ENCODE measurements at places on chromosomes 1 and 21.

GRCh38 chr1:222370913-222371675 is 176.8 kb downstream of the HHIPL2 start:
- DNase-seq: no peak

- DNase-seq: peak; percentile 61
These were observed 2.4 kb upstream of the MMP23B start for GRCh38 chr1:1629430-1630190.

DNA sequence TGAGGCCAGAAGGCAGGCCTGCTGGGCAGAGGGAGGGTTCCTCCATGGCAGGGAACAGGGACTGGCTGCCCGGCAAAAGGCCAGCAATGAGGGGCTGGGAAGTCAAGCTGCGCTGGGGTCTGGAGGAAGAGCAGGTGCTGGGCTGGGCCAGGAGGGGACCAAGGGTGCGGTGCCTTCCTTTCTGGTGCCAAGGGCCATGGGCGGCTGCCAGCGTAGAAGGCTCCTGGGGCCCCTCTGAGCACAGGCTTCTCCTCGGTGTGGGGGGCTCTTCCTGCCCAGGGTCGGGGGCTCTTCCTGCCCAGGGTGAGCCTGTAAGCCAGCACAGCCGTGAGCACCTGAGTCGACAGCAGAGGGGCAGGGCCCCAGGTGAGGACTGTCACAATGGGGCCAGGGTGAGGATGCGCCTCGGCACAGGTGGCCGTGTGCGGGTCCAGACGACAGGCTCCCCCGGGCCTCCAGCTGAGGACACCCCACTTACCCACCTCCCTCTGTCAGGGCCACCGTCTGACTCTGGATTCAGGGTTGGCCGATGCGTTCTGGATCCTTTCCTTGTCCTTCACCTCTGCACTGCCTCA is 10.7 kb upstream of the DNMT3L start:
- no peak for DNase-seq

DNA sequence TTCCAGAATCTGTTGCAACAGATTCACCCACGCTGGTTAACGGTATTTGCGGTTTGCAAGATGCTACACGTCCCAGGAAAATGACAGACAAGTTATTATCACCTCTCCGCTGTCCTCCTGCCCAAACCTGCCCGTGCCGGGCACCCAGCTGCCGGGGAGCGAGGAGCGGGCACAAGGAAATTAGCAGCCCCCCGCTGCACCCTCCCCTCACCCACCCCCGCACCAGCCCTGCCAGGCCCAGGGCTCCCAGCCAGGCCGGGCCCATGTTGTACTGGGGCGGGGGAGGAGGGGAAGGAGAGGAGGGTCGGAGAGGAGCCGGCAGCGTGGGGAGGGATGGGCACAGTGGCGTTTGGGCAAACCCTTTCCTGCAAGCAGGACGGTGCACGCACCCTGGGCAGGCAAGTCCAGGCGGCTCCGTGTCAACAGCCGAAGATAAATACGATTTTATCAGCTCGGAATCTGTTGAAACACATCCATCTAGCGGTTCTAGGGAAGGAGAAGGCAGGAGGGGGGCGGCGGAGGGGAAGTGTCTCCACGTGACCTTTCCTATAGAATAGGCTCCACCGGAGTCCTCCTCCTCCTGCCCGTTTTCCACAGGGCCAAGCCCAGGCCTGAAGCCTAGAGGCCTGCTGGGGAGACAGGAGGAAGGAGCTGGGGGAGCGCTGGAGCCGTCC is 35.1 kb upstream of the CCDC27 start:
- DNase-seq: no peak

DNA sequence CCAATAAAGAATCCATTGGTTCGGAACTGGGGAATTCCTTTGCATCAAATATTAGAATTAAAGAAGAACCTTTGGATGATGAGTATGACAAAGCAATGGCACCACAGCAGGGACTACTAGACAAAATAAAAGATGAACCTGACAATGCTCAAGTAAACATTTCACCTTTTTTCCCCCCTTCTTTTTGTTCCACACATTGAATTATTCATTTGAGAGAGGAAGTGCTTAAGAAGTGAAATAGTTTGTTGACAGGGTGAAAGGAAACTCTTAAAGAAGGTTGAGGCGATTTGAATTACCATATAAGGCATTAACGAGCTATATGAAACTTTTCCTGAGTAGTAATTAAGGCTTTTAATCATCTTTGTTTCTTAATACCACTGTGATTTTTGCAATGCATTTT is 93.1 kb downstream of the ZMYM4 start:
- DNase-seq: no peak

- no peak for DNase-seq
These were observed 54.6 kb upstream of the DEPDC1 start for GRCh38 chr1:68551459-68551858.

- DNase-seq: no peak
These were observed 12.5 kb downstream of the RGS8 start for GRCh38 chr1:182671750-182672486.

DNA sequence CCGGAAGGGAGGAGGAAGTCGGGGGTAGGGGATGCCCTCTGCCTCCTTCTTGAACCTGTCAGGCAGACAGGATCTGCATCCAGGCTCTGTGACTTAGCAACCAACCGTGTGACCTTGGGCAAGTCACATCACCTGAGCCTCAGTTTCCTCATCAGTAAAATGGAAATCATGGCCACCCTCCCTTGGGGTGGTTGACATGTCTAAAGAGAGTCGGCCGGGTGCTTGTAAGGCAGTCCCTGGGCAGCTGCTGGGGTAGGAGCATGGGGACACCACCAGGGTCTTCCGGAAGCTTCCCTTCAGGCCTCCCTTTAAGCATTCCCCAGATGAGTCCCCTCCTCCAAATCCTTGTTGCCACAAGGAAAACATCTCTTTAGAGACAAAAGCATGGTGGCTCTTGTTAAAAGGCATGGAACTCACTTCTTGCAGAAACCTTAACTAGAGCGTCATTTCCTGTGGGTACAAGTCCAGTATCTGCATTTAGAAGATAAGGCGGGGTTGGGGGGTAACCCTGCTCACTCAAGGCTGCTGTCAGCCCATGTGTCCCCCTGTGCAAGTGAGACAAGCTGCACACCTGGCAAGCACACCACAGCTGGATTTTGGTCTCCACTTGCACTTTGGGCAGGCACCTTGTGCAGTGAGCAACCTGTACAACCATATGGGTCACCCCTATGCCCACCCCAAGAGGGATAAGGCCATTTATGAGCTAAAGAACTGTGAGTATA is 10.4 kb downstream of the CLCNKB start:
- DNase-seq: no peak

- DNase-seq: no peak
These were observed 45.0 kb upstream of the EPS8L3 start for GRCh38 chr1:109808703-109809102.

DNA sequence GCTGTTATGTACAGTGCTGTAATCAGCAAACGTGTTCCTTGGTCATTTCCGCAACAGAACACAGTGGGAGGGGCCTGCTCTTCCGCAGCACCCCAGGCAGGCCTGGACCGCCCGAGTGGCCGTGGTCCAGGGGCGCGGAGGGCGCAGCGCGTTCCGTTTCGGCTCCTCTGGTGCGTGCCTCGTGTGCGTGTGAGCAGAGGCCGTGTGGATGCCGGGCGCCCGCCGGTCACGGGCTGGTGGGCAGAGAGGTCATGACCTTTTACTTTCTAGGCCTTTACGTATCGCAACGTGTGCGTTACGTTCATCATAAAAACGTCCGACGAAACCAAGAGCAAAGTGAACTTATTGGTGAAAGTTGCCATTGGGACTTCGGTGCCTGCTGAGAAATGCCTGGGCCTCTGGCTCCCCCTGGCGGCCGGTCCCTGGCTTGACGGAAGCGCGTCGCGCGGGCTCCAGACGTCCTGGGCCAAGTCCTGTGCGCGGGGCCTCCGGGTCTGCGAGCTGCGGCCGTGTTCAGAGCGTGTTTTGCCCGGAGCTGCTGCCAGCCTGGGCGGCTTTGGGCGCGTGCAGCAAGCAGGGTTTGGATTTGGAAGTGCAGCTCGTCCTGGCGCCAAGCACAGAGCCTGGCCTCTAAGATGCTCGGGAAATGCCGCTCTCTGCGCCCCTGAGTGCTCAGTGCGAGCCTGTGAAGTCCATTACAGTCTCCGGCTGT is 34.4 kb downstream of the COL18A1 start:
- DNase-seq: peak; percentile 85

GRCh38 chr1:205171369-205171768 is 40.1 kb downstream of the DSTYK start:
- DNase-seq: no peak

DNA sequence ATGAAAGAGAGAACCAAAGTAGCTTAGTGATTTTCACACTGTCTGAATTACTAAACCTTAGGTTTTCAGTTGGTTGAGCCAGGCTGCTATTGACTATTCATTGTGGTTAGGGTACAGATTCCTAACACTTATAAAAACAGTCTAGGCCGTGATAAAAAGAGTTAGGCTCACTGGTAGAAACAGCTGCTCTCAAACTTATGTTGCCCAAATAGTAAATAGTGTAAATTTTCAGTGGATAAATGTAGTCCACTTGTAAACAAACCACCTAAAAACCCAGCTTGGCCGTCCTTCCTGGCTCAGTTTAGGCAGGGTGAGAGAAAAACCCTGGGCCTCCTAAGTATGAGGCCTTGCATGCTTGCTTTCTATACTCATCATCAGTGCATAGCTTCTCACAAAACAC is 34.9 kb downstream of the ARID1A start:
- no peak for DNase-seq

DNA sequence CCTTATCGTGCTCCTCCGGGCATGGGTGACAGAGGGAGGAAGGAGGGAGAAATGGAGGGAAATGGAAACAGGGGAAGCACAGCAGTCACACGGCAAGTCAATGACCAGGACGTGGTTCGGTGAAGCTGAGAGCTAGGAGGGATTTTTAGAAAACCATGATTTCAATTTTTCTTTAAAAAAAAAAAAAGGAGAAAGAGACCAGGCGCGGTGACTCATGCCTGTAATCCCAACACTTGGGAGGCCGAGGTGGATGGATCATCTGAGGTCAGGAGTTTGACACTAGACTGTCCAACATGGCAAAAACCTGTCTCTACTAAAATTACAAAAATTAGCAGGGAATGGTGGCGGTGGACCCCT is 776 bp upstream of the TNFRSF9 start:
- no peak for DNase-seq

DNA sequence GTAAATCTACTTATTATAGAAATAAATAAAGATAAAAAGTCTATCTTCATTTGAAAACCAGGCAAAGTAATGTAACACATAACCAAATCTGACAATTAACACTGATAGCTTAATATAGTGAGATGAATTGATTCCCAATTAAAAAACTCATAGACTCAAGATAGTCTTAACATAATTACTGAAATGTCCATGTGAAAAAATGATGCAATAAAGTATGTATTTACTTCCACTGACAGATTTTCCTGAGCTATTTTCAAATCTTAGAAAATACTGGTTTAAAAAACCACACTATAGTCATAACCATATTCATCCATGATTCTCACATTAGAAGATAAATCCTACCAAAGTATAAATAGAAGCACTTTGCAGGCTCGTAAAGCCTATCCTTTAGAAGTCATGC is 9.6 kb upstream of the DONSON start:
- DNase-seq: no peak

GRCh38 chr1:150577557-150578271 is 1.7 kb downstream of the MCL1 start:
- no peak for DNase-seq

DNA sequence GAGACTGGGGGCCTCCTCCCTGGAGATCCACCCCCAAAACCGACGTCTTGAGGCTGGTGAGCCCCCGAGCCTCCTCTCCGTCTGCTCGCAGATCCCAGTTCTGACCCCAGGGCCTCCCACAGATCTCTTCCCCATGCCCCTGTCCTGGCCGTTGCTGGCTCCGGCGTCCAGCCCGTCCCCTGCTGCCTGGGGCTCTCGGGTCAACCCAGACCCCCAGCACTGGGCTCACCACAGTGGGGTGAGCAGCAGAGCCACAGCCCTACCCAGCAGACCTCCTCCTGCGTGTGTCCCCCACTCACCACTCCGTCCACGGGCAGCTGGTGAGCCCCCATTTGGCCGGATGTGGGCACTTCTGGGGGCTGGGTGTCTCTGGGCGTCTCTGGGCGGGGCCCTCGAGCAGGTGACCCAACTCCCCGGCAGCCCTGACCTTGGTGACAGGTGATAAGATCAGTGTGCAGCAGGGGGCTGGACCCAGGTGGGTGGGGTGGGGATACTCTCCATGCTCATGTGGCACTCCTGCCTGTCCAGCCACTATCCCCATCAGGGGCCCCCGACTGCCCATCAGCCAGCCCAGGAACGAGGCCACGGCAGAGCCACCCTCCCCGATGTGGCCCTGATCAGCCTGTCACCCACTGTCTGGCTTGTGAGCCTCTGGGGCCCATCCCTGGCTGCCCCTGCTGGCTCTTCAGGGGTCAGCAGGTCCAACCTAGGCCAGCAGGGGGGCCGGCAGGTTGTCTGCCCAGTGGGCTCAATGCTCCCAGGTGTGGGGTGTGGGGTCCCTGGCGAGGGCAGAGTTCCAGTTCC is 709 bp downstream of the TNFRSF14 start:
- DNase-seq: peak; percentile 26

- no peak for DNase-seq
These were observed 1.5 kb upstream of the GJB3 start for GRCh38 chr1:34779526-34779925.

- DNase-seq: no peak
These were observed 18.8 kb downstream of the ELF3 start for GRCh38 chr1:202029171-202029665.

DNA sequence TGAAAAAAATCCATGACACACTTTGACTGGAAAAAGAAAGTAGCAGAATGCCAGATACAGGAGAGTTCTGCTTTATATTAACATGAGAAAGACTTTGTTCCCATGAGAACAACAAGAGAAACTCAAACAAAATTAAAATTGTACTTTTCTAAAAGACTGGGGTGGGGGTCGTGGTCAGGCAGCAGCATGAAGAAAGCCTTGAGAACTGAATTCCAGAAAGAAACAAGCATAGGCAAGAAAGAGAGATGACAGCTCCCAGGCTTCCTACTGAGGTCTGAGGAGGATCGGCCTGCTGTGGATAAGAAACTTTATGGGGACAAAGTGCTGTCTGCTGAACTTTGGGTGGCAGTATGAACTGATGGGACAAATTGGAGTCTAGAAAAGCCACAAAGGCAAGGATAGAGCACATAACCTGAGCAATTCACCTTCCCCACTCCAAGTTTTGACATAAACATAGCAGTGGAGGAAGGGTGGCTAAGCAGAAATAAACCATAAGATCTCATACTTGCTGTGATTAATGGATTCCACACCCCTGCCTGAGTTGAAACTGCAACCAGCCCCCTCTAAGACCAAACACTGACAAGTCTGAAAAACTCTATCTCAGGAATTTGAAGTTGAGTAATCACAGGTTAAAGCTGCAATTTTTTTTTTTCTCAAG is 43.7 kb downstream of the COL6A1 start:
- DNase-seq: no peak

DNA sequence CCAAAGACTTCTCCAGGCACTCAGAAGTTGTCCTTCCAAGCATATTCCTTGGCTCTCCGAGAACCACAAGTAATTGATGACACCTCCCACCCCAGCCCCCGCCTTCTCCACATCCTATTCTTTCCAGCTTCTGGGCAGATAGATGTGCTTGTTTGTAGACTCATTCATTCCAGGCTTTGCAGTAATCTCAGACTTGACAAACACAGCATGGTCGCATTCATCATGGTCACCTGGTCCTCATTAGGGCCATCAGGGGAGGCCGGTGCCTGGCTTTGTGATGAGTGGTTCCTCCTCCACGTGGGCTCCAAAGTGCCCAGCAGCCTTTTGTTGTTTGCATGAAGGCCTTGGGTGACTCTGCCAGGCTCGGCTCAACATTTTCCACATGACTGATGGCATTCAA is 28.5 kb upstream of the KCNE2 start:
- no peak for DNase-seq

GRCh38 chr1:109643385-109644230 is 12.3 kb upstream of the GSTM4 start:
- peak; percentile 86 for DNase-seq

GRCh38 chr1:238409191-238409850 is 518.6 kb upstream of the ZP4 start:
- no peak for DNase-seq

GRCh38 chr1:2635361-2636010 is 2.7 kb upstream of the MMEL1 start:
- DNase-seq: no peak
